IPS-NIHi11 (cell line): ENCODE measurements at places on chromosomes 1 and 21.
A peak's percentile ranks its signal among the peaks of the same experiment; 100 is the strongest.

- no peak for DNase-seq
Observed at GRCh38 chr1:151146072-151146411, 389 bp downstream of the SEMA6C start.

DNA sequence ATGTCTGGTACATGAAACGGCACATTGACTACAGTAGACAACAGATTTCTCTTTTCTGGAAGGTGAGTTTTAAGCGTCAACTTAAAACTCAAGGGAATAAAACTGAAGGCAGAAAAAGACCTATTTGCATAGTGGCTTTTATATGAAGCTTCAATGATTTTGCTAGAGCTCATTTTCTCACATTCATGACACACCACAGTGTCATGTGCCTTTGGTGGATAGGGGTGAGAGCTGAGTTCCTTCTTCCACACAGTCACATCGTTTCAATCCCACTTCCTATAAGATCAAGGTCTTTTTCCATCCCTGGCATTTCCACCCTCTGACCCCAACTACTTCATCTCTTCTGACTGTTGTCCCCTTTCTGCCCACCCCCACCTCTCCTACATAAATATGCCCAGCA is 31.0 kb downstream of the IL12RB2 start:
- DNase-seq = no peak

GRCh38 chr1:20448671-20449071 is 37.3 kb downstream of the CAMK2N1 start:
- peak; percentile 61 for DNase-seq

DNA sequence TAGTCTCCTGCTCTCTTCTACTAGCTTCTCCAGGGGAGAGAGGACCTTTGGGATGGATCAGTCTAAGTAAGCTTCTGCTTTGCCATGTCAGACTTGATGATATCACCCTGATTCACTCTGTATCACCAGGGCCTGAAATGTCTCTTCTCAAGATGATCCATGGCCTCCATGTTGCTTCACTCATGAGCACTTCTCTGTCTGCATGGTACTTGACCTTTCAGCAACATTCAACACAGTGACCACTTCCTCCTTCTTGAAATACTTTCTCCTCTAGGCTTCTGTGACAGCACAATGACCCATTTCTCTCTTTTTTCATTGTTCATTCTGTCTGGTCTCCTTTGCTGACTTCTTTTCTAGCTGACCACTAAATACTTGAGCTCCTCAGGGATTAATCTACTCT is 35.3 kb upstream of the NGF start:
- DNase-seq = no peak

- peak; percentile 24 for DNase-seq
Observed at GRCh38 chr1:236281198-236281653, 532 bp downstream of the ERO1B start.

- no peak for DNase-seq
Observed at GRCh38 chr21:16910435-16911165, 602.2 kb upstream of the CXADR start.
